NCI-H1048 (cell line): ENCODE measurements at places on chromosomes 7 and 10.

DNA sequence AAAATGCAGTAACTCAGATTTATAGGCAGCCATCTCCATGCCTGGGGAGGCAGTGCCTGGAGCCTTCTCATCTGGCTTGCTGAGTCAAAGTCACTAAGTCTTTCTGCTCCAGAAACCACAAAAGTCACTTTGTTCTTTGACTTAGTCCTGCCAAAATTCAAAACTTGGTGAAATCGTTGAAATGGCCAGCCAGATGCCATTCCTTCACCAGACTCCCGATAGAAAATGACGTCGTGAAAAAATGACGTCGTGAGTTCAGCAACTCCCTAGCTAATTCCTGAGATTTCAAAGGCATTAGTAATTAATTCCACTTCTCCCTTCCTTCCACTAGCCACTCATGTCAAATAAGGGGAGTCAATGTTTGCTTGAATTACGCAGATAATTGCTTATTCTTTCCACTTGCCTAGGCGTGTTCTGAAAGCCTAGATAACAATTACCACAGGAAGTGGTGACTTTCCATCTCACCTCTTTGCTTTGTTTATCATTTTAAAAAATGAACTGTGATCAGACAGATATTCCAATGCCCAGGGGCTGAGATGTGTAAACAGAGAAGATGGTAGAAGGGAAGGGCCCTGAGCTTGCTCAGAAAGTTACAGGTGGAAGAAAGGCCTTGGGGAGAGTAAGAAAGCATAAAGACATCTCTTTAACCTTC is 48.5 kb upstream of the OSBPL3 start:
- DNase-seq = no peak

GRCh38 chr7:150411606-150412005 is 32.5 kb downstream of the ZNF775 start:
- DNase-seq = no peak

GRCh38 chr10:51121861-51122260 is 47.6 kb downstream of the PRKG1 start:
- no peak for DNase-seq

- no peak for DNase-seq
Observed at GRCh38 chr10:14456870-14457266, 126.1 kb upstream of the FRMD4A start.

GRCh38 chr7:137768366-137768765 is 78.4 kb downstream of the DGKI start:
- DNase-seq = no peak

- no peak for DNase-seq
Observed at GRCh38 chr7:27936768-27937102, 196.8 kb downstream of the TAX1BP1 start.

GRCh38 chr7:40876601-40877000 is 741.8 kb downstream of the SUGCT start:
- DNase-seq = no peak

DNA sequence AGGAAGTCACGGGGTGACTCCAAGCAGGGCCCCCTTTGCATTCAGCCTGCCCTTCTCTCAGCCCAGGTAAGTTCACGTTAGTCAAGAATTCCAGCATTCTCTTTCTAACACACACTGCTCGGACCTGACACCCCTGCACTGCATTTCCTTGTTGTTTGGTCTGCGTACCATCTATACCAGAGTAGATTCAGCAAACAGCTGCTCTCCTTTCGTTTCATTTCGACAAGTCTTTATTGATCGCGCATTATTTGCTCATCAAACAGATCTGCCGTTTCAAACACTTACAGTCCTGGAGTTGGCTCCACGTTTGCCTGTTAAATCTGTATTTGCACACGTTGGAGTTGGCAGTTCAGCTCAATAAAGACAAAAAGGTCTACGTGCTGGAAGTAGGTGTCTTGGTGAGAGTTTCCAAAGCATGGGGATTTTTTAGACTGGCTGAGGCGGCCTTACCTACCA is 495.1 kb downstream of the RPS24 start:
- no peak for DNase-seq

- no peak for DNase-seq
Observed at GRCh38 chr10:95604630-95605029, 43.5 kb upstream of the SORBS1 start.

- DNase-seq = no peak
Observed at GRCh38 chr7:96899108-96899507, 106.2 kb upstream of the DLX6 start.

DNA sequence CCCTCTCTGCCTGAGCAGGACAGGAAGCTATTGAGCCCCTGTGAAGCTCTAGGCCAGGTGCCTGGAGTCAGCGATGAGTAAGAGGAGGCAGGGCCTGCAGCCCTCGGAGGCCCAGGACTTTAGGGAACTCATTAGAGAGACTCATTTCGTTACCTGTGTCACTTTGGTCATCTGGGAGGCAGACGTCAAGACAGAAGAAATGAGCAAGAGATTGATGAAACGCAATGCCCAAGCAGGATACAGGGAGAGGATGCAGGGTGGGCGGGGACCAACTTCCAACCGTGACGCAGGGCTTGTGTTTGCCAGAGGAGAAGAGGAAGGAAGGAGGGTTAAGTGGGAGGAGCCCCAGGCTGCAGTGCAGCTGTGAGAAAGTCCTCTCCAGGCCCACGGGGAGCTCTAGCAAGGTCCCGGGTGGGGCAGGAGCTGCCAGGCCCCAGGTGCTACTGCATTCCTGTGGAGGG is 26.4 kb upstream of the GNA12 start:
- no peak for DNase-seq

GRCh38 chr7:147638566-147638965 is 952.0 kb upstream of the C7orf33 start:
- no peak for DNase-seq

DNA sequence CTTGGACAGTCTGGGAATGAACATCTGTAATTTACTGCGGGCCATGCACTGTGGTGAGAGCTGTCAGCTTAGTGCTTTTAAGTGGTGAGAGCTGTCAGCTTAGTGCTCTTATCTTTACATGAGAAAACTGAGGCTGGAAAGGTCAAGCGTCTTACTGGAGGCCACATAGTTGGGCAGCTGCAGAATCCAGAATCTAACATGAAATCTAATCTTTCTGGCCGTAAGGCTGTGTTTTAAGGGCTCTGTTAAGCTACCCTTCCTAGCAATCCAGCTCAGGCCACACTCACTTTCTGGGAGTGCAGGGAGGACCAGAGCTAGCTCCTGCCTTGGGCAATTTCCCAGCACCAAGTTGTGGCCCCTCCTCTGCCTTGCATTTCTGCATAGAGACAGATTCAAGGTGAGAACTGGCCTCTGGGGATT is 70.2 kb downstream of the SORCS3 start:
- no peak for DNase-seq
